ENCODE measurements at places on chromosomes 4 and X. TPM values are rescaled to one million over a fixed set of nuclear protein-coding genes. Genes with fewer than 3 reads are reported as not detected.

DNA sequence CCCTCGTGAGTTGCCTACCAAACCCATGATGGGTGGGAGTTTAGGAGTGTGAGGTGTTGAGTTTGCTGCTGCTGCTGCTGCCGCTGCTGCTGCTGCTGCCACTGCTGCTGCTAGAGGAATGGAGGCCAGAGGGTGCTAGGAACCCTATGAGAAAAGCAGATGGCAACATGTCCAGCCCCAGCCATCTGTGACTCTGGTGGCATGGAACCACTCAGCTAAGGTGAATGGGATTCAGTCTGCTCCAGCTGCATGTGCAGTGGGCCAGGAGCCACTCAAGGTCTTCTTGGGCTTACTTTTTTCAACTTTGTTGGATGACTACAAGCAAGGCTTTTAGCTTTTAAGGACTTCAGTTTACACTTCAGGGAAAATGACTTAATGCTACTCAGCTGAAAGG is 103.8 kb downstream of the RTL5 start:
- no peak for DNase-seq

- no peak for DNase-seq
Observed at GRCh38 chr4:108155373-108155772, 13.4 kb downstream of the LEF1 start.

DNA sequence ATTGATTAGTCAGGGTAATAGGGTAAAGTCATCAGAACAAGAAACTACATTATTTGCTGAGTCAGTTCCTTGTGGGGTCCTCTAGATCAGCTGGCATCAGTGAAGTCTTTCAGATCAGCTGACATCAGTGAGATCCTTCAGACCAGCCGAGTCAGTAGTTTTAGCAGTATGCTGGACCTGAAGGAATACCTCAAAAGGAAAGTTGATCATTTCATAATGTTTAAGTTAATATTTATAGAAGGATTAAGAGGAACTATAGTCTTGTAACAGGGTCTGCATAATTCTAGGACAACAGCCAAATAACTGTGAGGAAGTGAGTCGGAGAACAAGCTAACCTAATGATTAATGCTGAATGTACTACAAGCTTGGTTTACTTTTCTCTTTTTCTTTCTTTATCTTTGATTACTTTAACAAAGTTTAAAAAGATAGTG is 958 bp upstream of the UGT2B7 start:
- no peak for DNase-seq

DNA sequence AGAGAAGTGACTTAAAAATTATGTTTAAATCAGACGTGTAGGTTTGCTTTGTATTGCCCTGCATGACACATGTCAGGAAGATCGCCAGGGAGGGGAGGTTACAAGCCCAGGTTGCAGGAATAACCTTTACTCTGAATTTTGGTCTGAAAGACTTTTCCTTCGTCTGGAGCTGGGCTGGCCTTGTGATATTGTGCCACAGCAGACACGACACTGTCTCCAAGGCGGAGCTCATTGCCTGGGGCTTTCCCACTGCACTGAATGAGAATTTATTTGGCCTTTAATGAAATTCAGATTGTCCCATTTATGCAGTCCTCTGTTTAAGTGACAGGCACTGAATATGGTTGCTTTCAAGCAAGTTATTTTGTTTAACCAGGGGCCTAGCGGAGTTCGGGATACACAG is 45.1 kb downstream of the RHOH start:
- DNase-seq, result no peak

The BMP3 gene
- total RNA-seq, result not detected

DNA sequence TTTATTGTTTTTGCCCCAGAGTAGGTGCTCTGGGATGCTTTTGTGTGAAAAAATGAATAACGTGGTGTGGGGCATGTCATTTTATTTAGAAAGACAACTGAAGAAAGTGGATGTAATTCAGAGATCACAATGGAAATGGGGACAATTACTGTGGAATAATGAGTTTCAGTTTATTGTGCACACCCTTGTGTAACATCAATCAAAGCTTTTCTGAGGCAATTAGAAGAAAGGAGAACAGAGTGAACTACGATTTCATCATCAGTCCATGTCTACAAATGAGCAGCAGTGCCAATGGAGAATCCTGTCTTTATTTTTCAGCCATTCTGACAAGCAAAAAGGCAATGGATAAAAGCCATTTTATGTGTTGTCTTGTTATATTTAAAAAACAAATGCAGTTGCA is 339.2 kb downstream of the TMA16 start:
- no peak for DNase-seq

DNA sequence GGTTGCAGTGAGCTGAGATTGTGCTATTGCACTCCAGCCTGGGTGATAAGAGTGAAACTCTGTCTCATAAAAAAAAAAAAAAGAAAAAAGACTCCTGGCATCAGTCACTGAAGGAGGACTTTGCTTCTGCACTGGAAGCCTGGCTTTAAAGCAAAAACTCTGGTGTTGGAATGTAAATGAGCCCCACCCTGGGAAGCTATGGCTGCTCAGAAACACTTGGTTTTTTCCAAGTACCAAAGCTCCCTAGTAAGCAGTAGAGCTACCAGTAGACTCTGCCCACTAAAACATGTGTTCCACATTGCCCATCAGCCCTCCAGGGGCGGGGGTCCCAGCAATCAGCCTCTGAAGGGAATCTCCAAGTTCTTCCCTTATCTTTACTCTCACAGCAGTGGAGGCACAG is 154.4 kb downstream of the SHROOM3 start:
- DNase-seq, result no peak

The SLC2A9 gene
- total RNA-seq, result not detected

GRCh38 chr4:163380703-163381102 is 37.0 kb downstream of the NPY5R start:
- DNase-seq, result no peak

DNA sequence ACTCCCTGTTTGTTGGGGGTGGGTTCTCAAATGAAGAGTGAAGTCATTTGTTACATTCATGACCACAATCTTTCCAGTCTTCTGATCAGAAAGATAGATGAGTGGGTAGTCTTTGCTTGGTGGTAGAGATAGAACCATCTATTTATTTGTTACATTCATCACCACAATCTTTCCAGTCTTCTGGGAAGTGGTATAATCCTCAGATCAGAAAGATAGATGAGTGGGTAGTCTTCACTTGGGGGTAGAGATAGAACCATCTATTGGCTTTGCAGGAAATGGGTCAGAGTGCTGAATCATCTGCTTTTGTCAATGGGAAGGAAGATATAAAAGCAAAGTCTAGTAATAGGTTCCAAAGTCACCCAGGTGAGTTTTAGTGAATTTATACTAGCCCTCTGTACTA is 64.2 kb upstream of the EPGN start:
- DNase-seq, result no peak

DNA sequence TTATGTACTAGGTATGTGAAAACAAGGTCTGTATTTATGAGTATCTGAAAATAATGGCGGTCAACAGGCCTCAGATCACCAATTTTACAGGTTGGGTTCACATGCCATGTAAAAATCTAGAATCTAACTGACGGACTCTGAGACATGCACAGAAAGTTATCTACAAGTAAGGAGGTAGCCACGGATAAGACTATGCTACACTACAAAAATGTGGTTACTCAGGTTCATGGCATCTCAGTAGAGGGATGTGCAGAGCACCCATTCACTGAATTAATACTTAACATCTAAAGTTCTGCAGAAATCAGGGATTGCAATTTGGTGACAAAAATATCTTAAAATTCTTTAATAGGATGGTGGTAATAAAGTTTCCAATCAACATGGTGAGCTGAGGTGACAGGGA is 155.9 kb downstream of the APBB2 start:
- DNase-seq, result no peak

The SPIN2B gene
- 8.0 TPM for total RNA-seq

The REPS2 gene
- 0.12 TPM for total RNA-seq

The NAP1L3 gene
- total RNA-seq, result 5.3 TPM

DNA sequence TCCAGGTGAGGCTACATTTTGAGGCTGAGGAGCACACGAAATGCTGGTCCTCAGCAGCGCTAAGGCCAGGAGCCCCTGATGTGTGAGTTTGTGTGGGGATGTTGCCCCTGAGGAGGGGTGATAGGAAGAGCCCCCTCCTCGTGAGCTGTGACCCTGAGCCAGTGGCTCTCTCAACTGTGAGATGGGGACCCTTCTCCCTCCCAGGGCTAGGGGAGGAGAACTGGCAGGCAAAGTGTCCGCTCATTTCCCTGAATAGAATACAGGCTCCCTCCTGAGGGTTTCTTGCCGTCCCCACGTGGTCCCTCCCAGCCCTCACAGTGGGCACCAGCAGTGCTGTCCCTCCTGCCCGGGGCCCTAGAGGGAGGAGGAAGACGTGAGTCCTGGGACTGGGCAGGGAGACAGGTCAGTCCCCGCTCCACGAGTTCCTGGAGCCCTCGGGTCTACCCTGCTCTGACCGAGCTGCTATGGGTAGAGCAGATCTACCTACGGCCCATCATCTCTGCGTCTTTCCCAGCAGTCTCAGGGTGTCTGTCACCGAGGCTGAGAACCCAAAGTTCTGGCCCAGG is 21.0 kb upstream of the TBC1D14 start:
- no peak for DNase-seq

DNA sequence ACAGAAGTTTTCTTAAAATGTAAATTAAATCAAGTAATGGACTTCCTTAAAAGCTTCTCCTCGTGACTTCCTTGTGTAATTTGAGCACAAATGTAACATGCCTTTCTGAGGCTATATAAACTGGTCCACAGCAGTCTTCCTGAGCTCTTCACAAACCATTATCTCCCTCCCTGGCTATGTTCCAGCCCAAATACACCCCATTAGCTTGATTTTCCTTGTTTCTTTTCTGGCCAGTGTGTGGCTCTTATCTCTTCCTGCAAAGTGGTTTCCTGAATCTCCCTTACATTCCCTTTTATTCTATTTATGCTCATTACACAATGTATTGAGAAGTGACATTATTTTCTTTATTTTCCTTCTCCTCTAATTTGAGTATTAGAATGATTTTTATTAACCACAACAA is 1085.3 kb upstream of the PCDH10 start:
- no peak for DNase-seq

DNA sequence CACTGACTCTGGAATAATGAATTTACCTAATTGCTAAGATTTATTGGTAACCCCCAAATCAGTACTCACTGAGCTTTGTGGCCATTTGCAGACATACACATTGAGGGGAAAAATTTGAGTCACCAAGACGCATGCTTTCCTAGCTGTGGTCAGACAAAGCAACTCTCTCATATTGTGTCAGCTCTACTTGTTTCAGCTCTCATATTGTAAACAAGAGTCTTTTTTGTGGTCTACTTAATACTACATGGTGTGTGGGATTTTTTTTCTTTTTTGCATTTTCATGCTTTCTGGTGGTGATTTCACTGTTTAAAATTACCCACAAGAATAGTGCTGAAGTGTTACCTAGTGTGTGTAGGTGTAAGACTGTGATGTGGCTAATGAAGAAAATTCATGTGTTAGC is 428.2 kb upstream of the GALNT7 start:
- DNase-seq, result no peak

DNA sequence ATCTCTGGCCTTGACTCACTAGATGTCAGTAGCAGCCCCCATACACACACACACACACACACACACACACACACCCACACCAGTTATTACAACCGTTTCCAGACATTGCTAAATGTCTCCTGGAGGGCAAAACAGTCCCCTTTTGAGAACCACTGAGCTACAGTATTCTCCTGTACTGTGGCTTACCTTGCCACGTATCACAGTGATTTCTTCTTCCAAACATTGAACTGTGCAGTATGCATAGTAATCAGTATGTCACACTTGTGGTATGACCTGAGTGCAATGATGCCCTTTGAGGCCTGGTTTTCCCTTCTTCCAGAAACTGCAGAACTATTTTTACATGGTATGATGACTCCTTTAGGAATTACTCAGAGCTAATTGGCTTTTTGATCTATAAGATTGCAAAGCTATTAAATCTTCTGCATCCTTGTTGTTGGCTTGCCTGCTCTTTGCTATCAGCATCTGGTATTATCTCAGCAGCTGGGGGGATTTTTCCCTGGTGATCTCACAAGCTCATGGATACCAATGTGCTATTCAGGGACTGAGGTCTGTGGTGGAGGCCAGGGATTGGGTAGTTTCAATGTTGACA is 3.6 kb upstream of the THOC2 start:
- no peak for DNase-seq

- DNase-seq, result no peak
Observed at GRCh38 chr4:55256787-55257186, 89.3 kb upstream of the SRD5A3 start.

DNA sequence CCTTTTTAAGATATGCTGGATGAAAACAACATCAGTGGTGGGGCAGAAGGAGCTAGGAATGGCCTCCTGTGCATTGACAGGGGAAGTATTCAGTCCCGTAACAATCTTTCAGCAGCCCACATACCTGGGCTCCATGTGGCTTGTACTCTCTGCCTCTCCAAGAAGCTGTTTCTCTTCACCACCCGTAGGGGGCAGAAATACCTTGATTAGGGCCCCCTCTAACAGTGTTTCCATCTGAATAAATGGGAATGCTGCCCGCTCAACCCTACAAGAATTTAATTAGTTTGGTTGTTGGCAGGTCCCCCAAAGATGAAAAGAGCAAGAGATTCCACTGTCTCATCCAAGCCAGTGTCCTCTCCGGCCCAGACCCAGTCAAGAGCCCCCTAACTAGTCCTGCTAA is 155.2 kb downstream of the SMIM20 start:
- DNase-seq, result no peak

The EXOSC9 gene
- 42.7 TPM for total RNA-seq

GRCh38 chr4:13102092-13102742 is 381.9 kb downstream of the RAB28 start:
- DNase-seq, result no peak

DNA sequence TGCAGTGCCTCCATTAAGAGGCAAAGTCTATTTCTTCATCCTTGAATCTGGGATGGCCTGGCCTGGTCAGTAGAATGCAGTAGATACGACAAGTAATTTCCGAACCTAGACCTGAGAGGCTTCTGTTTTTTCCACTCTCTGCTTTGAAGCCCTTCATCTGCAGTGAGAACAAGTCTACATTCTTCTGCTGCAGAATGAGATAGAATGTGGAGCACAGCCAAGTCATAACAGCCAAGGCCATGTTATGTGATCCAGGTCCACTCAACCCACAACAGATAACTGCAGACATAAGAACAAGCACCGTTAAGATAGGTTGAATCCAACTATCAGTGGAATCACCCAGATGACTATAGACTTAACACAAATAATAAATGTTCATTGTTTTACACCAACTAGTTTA is 1297.7 kb downstream of the C4orf33 start:
- no peak for DNase-seq

- DNase-seq, result no peak
Observed at GRCh38 chrX:24282381-24283126, 31.3 kb downstream of the SUPT20HL2 start.

- DNase-seq, result no peak
Observed at GRCh38 chr4:54945838-54946237, 179.6 kb downstream of the KDR start.

DNA sequence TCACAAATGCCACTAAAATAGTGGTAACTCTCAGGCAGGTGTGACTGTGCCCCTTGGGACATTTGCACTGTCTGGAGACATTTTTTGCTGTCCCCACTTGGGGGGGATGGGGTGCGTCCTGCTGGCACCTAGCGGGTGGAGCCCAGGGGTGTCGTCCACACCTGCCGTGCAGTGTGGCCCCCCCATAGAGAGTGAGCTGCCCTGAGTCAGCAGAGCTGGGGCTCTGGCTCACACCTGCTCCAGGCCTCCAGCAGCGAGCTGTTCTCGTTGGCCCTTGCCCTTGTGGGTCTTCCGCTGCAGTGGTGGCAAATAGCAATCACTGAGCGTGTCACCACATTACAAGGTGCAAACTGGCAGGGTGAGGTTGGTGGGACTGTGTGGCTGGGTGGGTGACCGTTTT is 64.6 kb downstream of the CLDN34 start:
- no peak for DNase-seq

GRCh38 chr4:56321251-56321650 is 66.0 kb downstream of the AASDH start:
- no peak for DNase-seq

Data from NCI-H460 (cell line).